ENCODE measurements at places on chromosomes 11 and 22.

DNA sequence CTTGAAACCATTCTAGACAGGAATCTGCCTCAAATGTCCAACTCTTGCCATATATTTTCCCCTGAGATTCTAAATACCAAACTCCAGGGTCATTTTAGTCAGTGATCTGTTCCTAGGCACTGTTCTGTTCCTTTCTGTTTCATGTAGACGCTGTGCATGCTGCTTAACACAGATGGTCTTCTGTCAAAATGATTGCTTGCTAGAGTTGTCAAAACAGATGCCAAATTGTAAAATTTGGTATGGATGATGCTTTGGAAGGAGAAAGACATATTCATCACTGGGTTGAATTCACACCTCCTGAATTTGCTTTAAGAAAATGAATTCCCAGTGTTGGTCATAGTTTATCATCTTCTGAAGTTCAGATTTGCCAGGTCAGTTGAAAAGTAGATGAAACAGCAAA, 425.9 kb downstream of the ETS1 start:
- DNase-seq: no peak

DNA sequence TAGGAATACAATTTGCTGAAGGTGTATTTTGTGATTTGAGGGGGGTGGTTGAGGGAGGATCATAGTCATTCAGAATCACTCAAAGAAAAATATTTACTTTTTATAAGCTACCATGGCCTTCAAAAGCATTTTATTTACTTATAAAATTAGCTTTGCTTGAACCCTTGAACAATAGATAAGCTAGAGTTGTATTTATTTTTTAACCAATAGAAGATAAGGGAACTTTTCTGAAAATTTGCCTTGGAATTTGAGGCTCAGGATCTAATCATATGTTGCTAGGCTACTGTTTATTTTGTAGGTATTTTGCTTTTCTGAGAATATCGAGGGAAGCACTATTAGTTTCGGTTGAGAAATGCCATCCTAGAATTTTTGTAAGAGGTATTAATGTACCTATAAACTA, 82.1 kb downstream of the EMSY start:
- DNase-seq: no peak

GRCh38 chr11:27280140-27280539, 82.9 kb downstream of the CCDC34 start:
- no peak for DNase-seq

- no peak for DNase-seq
Measured at GRCh38 chr11:119832202-119832935, 103.4 kb upstream of the NECTIN1 start.

DNA sequence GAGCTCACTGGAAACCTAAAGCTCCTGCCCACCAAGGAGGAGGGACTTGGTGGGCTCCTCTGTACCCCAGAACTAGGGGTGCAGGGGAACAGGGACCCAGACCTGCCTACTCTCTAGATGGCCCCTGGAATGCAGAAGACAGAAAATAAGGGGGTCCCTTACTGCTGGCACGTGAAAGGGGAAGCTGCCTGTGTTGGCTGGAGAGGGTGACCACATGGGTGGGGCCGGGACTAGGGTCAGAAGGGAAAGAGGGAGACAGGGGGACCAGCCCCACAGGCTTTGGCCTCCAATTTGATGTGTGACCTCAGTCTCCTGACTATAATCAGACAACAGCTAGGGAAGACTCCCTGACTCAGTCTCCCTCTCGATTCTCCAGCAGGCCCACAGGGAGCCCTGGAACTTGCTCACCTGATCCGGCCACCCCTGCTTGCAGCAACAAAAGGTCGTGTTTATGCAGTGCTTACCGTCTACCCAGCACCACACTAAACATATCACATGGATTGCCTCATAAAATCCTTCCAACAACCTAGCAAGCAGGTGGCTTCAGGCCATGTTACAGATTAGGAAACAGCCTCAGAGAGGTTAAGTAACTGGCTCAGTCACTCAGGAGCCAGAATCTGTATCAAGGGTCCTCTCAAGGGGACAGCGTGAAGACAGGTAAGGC, 10.2 kb downstream of the ARAP1 start:
- DNase-seq: no peak

GRCh38 chr11:113994077-113994954, 19.4 kb downstream of the HTR3A start:
- peak; percentile 57 for DNase-seq

DNA sequence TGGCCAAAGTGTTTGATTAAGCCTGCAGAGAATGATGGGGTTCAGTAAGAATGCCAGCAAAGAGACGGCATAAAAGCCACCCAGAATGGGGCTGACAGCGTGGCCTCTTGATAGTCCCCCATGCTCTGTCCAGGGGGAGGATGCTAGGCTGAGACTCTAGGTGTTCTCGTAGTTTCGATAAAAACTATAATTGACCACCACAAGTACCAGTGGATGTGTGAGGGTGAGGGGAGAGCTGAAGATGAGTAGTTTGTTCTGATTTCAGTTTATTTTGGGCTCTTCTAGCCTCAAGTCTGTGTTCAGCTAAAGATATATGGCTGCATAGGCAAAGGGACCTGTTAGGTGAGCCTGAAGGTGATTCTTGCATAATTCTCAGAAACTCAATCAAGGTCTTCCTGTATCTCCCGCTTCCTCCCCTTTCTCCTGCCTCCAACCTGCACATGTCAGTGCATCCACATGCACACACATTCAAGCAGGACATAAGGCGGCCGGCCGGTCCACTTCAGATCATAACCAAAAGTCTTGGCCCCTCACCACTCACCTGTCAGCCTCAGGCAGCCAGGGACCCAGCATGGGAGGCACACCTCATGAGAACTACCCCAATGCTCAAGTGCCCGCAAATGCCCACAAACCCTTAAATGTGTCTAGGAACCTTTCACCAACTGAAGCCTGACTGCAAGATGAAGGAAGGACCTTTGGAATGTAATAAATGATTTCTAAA, 31.2 kb downstream of the FLI1 start:
- no peak for DNase-seq

Data from Karpas-422 (cell line).